GM23248 (cell line): ENCODE measurements at places on chromosomes 6 and 20.

GRCh38 chr20:49395183-49395582, 87.3 kb downstream of the KCNB1 start:
- no peak overlapping the region for H3K27ac ChIP-seq
- H3K27me3 ChIP-seq: peaks cover 10% of the 10 kb centered on the region; the same call in 1 of the 2 replicates
- DNase-seq: peak; percentile 45
- peaks cover 36% of the 10 kb centered on the region for H3K4me1 ChIP-seq
- no peak overlapping the region for H3K4me3 ChIP-seq
- no peaks in the 10 kb centered on the region for H3K36me3 ChIP-seq

GRCh38 chr6:110590821-110591351, 114.5 kb upstream of the SLC22A16 start:
- no peaks in the 10 kb centered on the region for H3K27me3 ChIP-seq
- DNase-seq: peak; percentile 41
- H3K27ac ChIP-seq: no peak overlapping the region
- H3K36me3 ChIP-seq: no peaks in the 10 kb centered on the region

DNA sequence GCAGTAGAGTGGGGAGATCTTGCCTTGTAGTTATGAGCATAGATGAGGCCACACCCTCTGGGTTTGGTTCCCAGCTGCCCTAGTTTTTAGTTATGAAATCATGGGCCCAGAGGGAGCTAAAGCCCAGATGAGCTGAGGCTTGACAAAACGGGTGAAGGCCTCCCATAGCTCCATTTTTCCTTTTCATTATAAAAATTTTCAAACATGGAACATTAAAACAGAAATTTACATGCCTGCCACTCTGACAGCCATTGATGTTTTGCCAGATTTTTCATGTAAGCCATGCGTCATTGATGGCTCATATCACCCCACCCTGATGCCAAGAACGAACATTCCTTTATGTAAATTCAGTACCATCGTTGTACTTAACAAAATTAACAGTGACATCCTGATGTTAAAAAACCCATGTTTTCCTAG, 67.9 kb downstream of the IGF2R start:
- H3K4me3 ChIP-seq: peak overlapping the region; percentile 10; the same call in 1 of the 2 replicates
- H3K36me3 ChIP-seq: no peaks in the 10 kb centered on the region; the same call in 1 of the 2 replicates
- no peaks in the 10 kb centered on the region for H3K27me3 ChIP-seq
- H3K4me1 ChIP-seq: peaks cover 24% of the 10 kb centered on the region

- peak; percentile 26 for DNase-seq
- H3K27ac ChIP-seq: peak overlapping the region; percentile 27
- H3K27me3 ChIP-seq: no peaks in the 10 kb centered on the region
- H3K4me3 ChIP-seq: no peak overlapping the region
- peaks cover 14% of the 10 kb centered on the region; the same call in 1 of the 2 replicates for H3K4me1 ChIP-seq
These were observed 116.8 kb downstream of the OTOR start for GRCh38 chr20:16864963-16865362.

GRCh38 chr6:134431421-134431859, 113.5 kb upstream of the SGK1 start:
- H3K36me3 ChIP-seq: no peaks in the 10 kb centered on the region
- no peaks in the 10 kb centered on the region for H3K27me3 ChIP-seq
- H3K27ac ChIP-seq: peak overlapping the region; percentile 49
- peak; percentile 62 for DNase-seq
- no peak overlapping the region for H3K4me3 ChIP-seq
